CD4-positive, alpha-beta T cell treated with Interferon alpha-2 for 1 hour (primary cell): ENCODE measurements at places on chromosomes 5 and 9.
A peak's percentile ranks its signal among the peaks of the same experiment; 100 is the strongest.

DNA sequence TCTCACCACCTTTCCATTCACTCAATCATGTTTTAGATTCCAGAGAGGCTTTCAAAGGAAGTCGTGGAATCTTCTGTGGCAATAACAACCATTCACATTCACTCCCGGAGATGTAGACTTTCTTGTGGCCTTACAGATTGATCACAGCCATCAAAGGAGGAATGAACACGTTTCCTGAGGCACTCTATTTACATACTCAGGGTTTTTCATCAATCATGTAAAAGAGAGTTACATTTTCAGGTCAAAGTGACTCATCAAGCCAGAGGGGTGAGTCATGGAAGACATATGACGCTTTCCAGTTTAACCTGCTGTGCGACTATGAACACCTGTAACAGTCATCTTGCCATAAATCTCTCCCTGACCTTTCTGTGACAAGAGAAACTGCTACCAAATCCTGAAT lies 39.3 kb upstream of the RAD23B start:
- no peak for DNase-seq

GRCh38 chr9:99167694-99168093 lies 54.0 kb downstream of the ALG2 start:
- no peak for DNase-seq

DNA sequence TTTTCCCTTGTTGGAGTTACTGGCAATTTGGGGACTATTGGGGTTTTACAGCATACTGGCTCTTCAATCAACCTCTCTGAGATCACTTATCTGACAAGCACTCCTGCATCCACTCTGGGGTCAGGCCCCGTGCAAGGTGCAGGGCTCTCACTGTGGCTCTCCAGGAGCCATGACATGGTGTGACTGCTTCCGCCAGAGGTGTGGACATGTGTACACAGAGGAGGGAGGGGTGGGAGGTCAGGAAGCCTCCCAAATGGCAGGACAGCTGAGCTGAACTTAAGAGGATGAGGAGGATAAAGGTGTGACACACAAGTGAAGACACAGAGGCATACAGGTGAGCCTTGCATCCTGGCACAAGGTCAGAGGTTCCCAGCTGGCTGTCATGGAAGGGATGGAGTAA lies 24.3 kb downstream of the SHB start:
- DNase-seq, result no peak

DNA sequence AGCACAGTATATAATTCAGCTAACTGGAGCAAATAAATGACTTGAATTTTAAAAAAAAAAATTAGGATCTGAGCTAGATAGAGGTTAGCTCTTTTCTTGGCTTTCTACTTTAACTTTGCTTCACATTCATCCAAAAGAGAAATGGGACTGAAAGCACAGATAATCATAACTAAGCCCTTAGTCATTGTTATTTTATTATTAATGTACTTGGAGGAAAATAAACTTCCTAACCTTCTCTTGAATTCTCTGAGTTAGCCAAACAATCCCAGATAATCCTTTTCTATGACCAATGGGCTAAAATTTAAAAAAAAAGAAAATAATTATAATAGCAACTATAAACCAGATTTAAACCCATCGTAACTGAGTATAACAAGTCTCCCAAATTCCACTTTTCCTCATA lies 57.6 kb upstream of the RASA1 start:
- DNase-seq, result no peak

DNA sequence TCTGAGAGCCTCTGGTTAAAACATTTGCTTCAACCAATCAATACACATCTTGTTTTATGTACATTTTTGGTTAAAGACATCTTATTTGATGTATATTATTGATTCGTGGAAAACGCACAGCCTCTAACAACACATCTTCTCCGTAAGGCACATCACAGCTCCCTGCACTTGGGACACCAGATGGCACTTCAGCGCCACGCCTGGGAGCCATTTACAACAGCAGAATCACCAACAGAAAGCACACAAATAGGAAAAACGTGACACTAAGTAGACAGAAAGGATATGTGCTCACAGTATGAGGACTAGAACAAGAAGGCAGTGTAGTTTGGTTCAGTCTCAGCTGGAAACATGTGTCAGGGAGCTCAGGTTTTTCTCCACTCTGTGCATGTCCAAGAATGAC lies 199.7 kb downstream of the ROR2 start:
- DNase-seq, result no peak

DNA sequence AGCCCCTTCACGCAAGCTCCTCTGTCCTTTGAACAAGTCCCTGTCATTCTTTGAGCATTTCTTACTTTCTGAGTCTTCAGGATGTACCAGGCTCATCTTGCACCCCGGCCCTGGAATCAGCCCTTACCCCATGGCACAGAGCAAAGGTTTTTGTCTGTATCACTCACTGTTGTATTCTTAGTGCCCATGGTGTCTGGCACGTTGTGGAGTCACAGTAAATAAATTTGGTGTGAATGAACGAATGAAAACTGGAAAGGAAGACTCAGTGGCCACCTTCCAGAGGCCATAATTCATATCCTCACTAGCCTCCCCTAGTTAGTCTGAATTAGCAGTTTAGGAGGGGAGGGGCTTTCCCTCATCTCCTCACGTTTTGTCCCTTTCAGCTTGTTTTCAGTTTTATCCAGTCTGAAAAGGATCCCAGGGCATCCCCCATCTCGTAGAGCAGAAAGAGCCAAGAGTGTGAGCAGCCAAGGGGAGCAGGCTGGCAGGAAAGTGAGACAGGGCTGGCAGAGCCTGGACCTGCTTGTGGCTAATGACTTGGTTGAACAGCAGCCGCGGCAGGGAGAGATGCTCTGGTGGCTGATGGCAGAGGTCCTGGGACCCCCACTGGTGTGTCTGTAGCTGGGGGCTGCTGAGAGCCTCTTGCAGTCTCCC lies 42.7 kb downstream of the ZNF618 start:
- no peak for DNase-seq

DNA sequence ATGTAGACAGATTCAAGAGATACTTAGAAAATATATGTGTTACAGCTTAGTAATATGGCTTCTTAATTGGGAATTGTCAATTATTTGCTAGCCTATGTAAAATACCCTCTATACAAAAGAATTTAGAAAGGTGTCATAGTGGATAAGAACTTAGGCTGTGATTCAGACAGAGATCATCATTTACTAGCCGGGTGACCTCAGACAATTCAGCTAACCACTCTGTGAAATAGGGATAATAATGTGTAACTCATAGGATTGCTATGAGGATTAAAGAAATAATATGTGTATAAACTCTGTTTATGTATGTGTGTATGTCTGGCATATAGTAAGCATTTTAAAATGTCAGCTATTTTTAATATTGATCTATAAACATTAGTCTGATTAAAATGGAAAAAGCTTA lies 5.9 kb upstream of the LARS1 start:
- no peak for DNase-seq

DNA sequence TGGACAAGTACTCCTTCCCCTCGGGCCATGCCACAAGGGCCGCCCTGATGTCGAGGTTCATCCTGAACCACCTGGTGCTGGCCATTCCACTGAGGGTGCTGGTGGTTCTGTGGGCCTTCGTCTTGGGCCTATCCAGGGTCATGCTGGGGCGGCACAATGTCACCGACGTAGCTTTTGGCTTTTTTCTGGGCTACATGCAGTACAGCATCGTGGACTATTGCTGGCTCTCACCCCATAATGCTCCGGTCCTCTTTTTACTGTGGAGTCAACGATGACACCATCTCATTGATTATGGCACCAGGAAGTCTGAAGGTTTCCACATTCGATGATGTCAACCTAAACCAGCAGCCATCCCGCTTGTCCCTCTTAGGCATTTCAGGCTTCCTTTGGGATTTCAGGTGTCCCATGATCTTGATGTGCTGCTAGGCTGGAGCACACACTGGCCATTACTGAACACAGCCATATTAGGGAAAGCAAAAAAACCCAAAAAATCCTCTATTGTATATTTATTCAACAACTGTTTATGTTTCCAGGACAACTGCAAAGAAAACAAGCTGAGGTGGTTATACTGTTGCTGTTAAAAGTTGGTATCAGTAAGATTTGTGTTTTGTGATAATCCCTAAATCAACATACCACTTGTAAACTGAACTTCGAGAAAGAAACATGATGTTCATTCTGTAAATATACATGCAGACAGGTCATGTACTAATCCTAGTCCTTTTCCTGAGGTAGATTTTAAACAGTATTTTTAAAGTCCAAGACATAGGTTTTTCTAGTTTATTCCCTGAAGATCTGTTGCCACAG lies 1.1 kb downstream of the PLPP6 start:
- DNase-seq, result peak; percentile 33

- DNase-seq, result no peak
These were observed 8.9 kb downstream of the PHF2 start for GRCh38 chr9:93585259-93585658.

DNA sequence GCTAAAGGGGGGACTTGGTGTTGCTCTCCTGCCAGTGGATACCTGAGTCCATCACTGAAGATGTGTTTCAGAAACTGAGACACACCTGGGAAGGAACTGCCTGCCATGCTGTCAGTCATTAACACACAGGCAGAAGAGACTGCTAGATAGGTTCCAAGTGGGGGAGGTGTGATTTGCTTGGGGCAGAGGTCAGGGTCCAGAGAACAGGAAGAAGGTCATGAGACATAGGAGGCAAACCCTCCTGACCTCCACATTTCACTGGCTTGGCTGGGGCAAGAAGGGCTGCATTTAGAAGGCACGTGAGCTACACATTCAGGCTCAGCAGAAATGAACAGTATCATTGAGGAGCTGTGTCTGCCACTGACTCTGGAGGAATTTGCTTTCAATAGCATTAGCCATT lies 215.8 kb downstream of the HSPA4 start:
- DNase-seq, result no peak

GRCh38 chr9:78306222-78307076 lies 9.5 kb downstream of the PSAT1 start:
- DNase-seq, result no peak

DNA sequence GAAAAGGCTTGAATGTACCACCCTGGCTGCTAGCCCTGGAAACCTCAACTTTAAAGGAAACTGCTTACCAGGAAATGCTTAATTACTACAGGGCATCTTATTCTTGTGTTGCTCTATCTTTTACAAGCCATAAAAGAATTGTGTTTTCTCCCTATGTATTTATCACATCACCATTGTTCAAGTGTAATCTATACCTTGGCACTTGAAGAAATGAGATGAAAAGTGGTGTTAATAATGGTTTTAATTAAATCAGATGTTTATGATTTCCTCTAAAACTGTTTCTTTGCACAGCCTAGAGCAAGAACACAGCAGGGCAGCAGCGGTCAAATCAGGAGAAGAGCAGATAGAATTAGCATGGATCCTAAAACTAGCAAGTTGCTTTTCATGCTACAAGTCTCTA lies 131.8 kb upstream of the RGMB start:
- no peak for DNase-seq

- DNase-seq, result no peak
These were observed 46.5 kb downstream of the TEX10 start for GRCh38 chr9:100306283-100306682.

- no peak for DNase-seq
These were observed 198.1 kb downstream of the LURAP1L start for GRCh38 chr9:12972608-12973589.

DNA sequence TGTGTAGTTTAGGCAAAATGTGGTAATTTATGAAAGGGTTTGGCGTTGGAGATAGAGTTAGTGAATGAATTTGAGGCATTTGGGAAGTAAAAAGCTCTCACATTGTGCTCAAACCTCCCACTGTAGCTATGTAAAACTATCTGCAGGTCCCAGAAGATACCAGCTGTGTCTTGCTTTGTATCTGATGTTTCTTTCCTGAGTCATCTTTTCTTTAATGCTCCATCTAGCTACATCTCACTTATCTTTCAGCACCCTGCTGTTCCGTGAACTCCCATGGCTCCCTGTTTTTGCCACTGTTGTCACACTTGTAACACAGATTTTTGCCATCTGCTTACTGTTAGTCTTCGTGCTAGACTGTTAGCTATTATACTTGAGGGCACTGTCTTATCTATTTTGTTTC lies 253.1 kb downstream of the NPR3 start:
- DNase-seq, result no peak

GRCh38 chr5:153517241-153517611 lies 26.8 kb downstream of the GRIA1 start:
- no peak for DNase-seq

DNA sequence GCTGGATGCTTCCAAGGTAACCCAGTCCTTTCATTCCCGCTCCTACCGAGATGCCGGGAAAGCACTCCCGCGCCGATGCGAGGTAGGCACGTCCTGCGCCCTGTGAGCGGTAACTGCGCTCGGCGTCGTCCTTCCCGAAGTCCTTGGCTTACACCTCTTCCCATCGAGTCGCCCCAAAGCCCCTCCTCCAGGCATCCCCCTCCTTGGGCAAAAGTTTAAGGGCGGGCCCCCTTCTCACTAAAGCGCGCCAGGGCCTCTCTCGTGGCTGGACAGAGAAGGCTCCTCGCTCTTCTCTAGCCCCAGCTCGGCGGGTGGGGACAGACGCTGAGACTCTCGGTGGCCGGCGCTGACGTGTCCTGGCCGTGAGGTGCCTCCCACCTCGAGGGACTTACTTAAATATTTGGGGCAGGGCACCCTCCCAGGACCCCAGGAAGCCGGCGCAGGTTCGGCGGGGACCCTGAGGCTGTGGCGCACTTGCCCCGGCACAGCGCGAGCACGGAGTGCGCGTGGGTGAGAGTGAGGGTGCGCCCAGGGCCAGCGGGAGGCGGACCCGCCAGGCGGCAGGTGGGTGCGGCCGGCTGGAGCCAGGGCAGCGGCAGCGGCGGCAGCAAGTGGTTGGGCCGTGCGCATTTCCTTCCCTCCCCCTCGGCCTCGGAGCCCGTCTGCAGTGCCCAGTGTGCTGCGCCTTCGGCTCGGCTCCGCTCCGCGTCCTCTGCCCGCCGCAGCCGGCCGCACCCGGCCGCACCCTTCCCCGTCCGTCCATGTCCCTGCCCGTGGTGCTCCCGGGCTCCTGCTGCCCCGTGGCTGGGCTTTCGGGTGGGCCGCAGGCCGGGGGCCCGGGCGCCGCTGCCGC lies at the start of gene ENTREP1:
TSS of gene ENTREP1 (plus strand) at position 667 of the 853 bp plus-strand sequence. CDS start at position 762, 95 bp downstream.
- no peak for DNase-seq

DNA sequence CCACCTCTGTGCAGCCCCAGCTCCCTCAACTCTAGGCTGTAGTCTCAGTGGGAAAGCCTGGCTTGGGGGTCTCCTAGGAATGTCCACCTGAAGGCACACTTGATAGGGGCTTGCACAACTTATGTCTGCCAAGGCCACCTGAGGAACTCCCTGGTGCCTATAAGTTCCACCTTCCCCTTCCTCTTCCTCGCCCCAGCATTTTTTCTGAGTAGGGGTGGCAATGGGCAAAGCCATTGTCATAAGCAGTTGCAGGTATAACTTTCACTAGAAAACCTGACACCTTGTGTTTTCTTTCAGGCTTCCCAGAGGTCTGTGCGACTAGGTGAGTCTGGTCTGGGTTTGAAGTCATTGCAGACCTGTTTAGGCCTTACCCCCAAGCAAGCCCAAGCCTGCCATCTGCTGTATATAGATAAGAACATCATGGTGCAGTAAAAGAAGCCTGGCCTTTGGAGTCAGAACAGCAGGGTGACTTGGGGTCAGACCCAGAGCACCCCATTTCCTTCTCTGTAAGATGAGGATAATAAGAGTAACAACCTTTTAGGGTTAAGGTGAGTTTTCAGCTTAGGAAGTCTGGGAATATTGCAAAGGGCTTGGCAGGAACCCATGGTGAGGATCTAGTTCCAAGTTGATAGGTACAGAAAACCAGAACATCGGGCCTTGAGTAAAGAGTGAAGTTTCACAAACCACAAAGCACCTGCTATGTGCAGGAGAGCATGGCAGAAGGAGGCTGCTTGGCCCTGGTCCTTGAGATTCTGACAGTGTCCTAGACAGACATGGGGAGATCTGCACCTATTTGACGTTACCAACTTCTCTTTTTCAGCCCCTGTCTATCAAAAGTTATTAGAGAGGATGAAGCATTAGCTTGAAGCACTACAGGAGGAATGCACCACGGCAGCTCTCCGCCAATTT lies 33.8 kb downstream of the TGFBI start:
- DNase-seq, result peak; percentile 56
